ENCODE measurements at places on chromosomes 6 and 20.

GRCh38 chr6:110900028-110900598, 25.5 kb downstream of the AMD1 start:
- H3K4me3 ChIP-seq = no peak overlapping the region
- no peak overlapping the region for H3K27ac ChIP-seq
- H3K4me1 ChIP-seq = peaks cover 2% of the 10 kb centered on the region
- DNase-seq = no peak

DNA sequence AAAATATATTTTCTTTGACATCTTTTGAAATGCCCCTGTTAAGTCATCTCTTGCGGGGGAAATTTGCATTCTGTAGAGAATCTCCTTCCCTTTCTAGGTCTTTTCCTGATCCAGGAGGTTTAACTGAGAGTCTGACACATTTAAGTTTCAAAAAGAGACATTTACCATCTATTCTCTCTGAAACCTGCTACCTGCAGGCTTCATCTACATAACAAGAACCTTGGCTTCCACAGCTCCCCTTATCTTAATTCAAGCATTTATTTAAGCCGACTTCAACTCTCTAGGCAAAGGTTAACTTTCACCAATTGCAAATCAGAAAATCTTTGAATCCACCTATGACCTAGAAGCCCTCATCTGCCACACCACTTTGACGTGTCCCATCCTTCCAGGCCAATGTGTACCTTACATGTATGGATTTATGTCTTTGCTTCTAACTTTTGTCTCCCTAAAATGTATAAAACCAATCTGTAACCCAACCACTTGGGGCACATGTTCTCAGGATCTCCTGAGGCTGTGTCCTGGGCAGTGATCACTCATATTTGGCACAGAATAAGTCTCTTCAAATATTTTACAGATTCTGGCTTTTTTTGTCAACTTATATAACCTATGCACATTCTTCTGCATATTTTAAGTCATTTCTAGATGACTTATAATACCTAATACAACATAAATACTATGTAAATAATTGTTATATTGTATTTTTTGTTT, 666.7 kb downstream of the UTRN start:
- DNase-seq = no peak
- peaks cover 7% of the 10 kb centered on the region for H3K27me3 ChIP-seq
- H3K27ac ChIP-seq = no peak overlapping the region
- H3K4me3 ChIP-seq = no peak overlapping the region

GRCh38 chr20:10059006-10059405, 24.2 kb downstream of the ANKEF1 start:
- H3K27me3 ChIP-seq = no peaks in the 10 kb centered on the region
- H3K27ac ChIP-seq = no peak overlapping the region
- peaks cover 5% of the 10 kb centered on the region for H3K4me1 ChIP-seq

- H3K27ac ChIP-seq = no peak overlapping the region
- H3K27me3 ChIP-seq = peaks cover 3% of the 10 kb centered on the region
- DNase-seq = no peak
These were observed 28.3 kb upstream of the CARMIL1 start for GRCh38 chr6:25250878-25251277.

- H3K4me3 ChIP-seq = no peak overlapping the region
- no peak for DNase-seq
- no peaks in the 10 kb centered on the region for H3K27me3 ChIP-seq
- H3K4me1 ChIP-seq = peaks cover 23% of the 10 kb centered on the region
- H3K27ac ChIP-seq = no peak overlapping the region
These were observed 5.1 kb downstream of the VPS16 start for GRCh38 chr20:2845607-2846006.

GRCh38 chr20:7571521-7572055, 368.7 kb downstream of the HAO1 start:
- H3K4me3 ChIP-seq = no peak overlapping the region
- no peaks in the 10 kb centered on the region for H3K27me3 ChIP-seq
- no peaks in the 10 kb centered on the region for H3K4me1 ChIP-seq
- no peak for DNase-seq
- H3K36me3 ChIP-seq = no peaks in the 10 kb centered on the region
- H3K27ac ChIP-seq = no peak overlapping the region

- no peaks in the 10 kb centered on the region for H3K4me1 ChIP-seq
- no peak overlapping the region for H3K4me3 ChIP-seq
- H3K27me3 ChIP-seq = peaks cover 58% of the 10 kb centered on the region
- no peak for DNase-seq
- no peaks in the 10 kb centered on the region for H3K36me3 ChIP-seq
These were observed 39.4 kb upstream of the RFPL4B start for GRCh38 chr6:112307707-112308106.

GRCh38 chr6:56954403-56955170, at the start of gene BEND6:
Gene BEND6, plus strand, starts transcription at chr6:56955107. Its CDS starts 26,704 bp downstream, at chr6:56981811.
- H3K27me3 ChIP-seq = peaks cover 87% of the 10 kb centered on the region
- H3K4me1 ChIP-seq = peaks cover 19% of the 10 kb centered on the region
- H3K27ac ChIP-seq = peak within 1 kb of the TSS; percentile 70
- H3K4me3 ChIP-seq = peak within 1 kb of the TSS; percentile 91

GRCh38 chr6:56366141-56366852, 118.9 kb upstream of the COL21A1 start:
- no peaks in the 10 kb centered on the region for H3K27me3 ChIP-seq
- DNase-seq = no peak
- no peak overlapping the region for H3K4me3 ChIP-seq
- no peak overlapping the region for H3K27ac ChIP-seq
- no peaks in the 10 kb centered on the region for H3K36me3 ChIP-seq

GRCh38 chr6:19795211-19795610, 42.0 kb upstream of the ID4 start:
- H3K27ac ChIP-seq = no peak overlapping the region
- no peaks in the 10 kb centered on the region for H3K27me3 ChIP-seq
- no peak for DNase-seq

DNA sequence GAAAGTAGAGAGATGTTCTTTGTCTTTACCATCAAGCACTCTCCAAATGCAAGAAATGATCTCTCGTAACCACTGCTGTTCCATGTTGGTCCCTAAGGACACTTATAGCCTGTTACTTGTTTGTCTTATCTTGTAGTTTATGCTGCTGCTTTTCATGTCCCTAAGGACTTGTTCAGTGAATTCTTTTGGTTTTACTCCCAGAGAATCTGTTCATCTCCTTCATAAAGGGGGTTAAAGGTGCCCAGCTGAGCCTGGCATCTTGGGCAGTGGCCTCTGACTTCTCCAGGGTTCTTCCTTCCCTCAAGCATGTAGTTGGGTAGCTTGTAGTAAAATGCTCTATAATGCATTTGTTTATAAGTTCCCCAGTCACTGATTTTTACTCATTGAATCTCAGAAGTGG, 864 bp upstream of the PKIG start:
- peaks cover 2% of the 10 kb centered on the region for H3K27me3 ChIP-seq
- no peak overlapping the region for H3K27ac ChIP-seq
- H3K4me1 ChIP-seq = peaks cover 13% of the 10 kb centered on the region
- no peak for DNase-seq

DNA sequence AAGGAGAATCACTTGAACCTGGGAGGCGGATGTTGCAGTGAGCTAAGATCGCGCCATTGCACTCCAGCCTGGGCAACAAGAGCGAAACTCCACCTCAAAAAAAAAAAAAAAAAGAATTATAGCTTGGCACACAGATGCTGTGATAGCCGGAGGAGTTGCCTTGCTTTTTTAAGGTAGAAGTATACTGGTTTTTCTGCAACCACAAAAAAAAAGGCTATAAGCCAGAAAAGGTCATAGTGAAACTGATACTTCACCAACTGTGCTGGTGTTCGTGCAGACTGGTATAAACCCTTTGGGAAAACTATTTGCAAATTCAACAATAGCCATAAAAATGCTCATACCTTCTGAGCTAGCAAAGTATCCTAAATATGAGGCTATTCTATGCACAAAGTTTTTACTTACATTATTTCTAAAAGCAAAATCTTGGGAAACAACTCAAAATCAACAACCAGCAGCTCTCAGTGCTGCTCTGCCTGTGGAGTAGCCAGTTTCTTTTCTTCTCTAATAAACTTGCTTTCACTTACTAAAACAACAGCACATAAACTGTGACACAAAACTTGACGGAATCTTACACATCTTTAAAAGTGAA, 44.0 kb downstream of the B4GALT5 start:
- peaks cover 38% of the 10 kb centered on the region for H3K4me1 ChIP-seq
- peaks cover 4% of the 10 kb centered on the region for H3K27me3 ChIP-seq
- peaks cover 9% of the 10 kb centered on the region for H3K36me3 ChIP-seq
- no peak for DNase-seq
- H3K4me3 ChIP-seq = peak overlapping the region; percentile 68

- no peak overlapping the region for H3K27ac ChIP-seq
- no peaks in the 10 kb centered on the region for H3K4me1 ChIP-seq
- H3K36me3 ChIP-seq = no peaks in the 10 kb centered on the region
- no peak overlapping the region for H3K4me3 ChIP-seq
These were observed 242.7 kb downstream of the SAMD5 start for GRCh38 chr6:147751232-147751631.

DNA sequence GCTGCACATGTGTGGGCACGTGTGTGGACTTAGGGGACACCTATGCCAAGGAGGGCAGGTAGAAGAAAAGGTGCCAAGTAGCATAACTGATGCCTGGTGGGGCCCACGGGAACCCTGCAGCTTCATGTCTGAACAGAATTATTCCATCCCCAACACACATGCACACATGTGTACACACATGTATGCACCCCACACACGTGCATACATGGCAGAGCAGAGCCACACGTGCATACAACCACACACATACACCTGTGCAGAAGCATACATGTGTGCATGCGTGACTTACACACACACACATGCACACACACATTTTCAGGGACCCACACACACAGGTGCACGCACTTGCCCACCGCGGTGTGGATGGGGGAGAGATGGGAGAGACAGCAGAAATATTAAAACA, 51.7 kb upstream of the CHRNA4 start:
- no peaks in the 10 kb centered on the region for H3K36me3 ChIP-seq
- no peak overlapping the region for H3K4me3 ChIP-seq
- H3K27ac ChIP-seq = no peak overlapping the region
- no peak for DNase-seq
- peaks cover 2% of the 10 kb centered on the region for H3K4me1 ChIP-seq
- no peaks in the 10 kb centered on the region for H3K27me3 ChIP-seq

Measured in activated naive CD8-positive, alpha-beta T cell treated with anti-CD3 and anti-CD28 coated beads, Interleukin-2, amount 10 ng/mL, durations not matched to agents 7 days and 5 days (primary cell).